ENCODE measurements at places on chromosomes 7 and 10. TPM values are rescaled to one million over a fixed set of nuclear protein-coding genes. Genes with fewer than 3 reads are reported as not detected.

- no peak for DNase-seq
Measured at GRCh38 chr7:136925556-136925955, 57.1 kb downstream of the CHRM2 start.

DNA sequence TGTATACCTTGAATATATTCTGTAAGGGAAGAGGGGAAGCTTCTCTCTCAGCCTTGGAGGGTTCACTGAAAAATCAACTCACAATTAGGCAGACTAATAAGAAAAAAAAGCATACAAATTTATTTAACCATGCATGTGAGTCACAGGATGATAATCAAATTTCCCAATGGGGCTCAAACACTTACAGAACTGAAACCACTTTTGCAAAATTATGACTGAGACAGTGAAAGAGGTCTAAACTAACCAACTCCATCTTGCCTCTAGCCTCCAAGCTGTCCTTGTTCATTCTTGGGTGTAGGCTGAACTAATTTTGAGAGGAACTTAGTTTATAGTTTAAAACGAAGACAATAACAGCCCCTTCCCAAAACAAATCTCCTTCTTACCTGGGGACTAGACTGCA is 618.3 kb upstream of the AUTS2 start:
- no peak for DNase-seq

DNA sequence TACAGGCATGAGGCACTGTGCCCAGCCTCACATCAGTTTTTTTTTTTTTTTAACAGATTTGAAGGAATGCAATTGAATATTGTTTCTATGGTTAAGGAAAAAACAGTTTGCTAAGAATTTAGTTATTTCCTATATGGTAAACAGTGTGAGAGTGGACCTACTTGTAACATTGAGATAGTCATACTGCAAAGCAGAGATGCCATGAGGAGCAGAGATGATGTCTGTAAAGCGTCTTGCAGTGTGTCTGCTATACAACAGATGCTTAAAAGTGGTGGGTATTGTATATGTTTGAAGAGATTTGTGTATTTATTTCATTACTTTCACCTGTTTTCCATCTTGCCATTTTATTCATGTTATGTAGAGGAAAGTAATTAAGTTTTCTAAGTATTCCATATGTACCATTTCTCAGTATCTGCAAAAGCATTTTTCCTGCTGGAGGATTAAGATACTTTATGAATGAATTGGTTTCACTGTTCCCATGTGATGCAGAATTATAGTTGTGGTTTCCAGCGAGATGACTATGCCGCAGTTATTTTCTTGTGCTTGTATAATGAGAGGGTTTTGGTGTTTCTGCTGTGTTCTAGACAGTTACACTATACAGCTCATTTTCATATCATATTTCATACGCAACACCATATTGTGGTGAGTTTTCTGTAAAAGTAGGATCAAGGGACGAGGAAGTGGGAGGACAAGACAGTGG is 26.6 kb downstream of the TET1 start:
- no peak for DNase-seq

DNA sequence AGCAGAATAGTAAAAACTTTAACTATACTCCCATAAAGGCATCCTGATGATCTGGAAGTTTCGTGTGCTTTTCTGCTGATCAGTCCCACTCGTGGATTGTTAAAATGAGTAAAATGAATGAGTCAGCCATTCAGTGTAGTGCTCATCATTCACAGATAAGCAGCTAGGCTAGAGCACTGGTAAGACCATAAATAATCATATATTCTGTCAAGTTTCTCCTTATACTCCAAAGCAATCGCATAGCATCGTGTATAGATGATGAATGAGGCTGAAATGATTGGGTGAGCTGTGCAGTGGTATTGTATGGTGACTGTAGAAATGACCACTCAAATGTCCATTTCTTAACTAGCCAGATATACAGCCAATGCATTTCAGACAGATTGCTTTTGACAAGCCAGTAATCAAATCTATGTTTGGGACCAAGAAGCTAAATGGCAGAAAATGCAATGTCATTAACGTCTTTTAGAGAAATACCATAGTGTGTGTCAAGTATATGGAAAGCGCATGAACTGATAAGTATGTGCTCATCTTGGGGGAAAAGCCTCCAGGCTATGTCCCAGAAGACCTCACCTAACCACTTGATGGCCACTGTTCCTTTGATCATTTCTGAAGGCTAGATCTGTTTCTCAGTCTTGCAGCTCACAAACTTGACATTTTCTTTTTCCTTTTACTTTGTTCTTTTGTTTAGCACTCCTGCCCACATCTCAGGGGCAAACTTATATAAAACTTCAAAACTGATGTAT is 227.2 kb upstream of the FAM3C start:
- no peak for DNase-seq

DNA sequence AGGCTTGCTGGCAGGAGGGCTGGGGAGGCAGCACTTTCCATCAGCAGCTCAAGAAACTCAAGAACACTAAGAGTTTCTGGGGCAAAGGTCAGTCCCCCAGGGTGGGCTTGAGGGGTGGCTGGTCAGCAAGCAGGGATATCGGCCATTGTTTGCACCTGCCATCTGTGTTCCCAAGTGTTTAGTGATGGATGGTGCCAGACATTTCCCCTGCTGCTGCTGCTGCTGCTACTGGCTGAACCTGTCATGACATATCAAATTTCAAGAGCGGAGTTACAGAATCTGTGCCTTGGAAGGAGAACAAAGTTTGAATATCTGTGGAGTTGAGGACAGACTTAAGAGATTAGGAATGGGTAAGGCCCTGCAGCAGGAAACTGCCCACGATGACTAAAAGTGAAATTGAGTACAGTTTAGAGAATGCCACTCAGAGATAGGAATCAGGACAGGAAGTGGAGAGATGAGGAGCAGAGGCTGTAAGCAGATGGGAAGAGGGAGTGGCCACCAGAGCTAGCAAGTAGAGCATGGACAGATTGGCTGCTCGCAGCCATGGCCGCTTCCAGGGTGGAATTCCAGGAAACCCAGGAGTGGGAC is 39.2 kb upstream of the PPP1R3C start:
- no peak for DNase-seq

KLLN gene
- total RNA-seq, result 1.1 TPM

DNA sequence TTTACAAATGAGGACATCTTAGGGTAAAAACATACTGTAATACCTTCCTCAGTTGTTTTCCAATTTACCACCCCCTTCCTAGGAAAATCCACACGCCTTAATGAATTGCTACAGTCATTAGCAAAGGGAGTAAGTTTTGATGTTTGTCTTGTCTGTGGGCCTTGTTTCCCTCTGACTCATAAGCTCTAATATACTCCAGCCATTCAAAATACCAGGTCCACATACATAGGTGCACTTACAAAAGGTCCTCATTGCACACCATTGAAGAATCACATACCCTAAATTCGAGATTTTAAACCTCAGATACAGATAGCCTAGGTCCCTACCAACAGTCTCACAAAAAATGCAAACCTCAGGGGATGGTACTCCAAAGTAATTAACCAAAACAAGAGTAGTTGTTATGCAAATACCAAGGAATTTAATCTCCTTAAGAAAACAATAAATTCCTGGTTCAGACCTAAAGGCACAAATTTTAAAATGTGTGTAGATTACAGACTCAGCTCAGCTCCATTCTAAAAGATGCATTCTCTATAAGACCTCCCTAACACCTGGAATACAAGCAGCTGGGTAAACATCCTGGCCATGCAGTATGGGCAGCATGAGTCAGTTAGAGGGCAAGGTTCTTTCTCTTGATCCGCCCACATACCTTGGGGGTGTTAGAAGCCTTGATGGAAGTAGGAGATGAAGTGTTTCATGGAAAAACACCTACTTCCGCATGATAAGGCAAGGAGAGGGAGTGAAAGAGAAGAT is 3.0 kb upstream of the LIPK start:
- DNase-seq, result no peak

DNA sequence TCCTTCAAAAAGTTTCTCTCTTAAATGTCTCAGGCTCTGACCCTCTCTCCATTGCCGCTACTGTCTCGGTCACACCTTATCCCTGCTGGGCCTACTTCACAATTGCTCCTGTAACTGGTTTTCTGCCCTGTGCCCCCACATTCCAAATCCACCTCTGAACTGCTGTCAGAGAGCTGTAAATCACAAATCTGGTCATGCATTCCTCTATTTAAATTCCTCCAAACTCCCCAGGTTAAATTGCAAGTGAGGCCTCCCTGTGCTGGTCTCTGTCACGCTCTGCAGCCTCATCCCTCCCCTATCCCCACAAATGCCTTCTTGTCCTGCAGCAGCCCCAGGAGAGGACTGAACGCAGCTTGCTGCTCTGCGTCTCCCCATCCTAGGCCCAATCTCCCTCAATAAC is 40.4 kb upstream of the CDCA7L start:
- DNase-seq, result no peak

DNA sequence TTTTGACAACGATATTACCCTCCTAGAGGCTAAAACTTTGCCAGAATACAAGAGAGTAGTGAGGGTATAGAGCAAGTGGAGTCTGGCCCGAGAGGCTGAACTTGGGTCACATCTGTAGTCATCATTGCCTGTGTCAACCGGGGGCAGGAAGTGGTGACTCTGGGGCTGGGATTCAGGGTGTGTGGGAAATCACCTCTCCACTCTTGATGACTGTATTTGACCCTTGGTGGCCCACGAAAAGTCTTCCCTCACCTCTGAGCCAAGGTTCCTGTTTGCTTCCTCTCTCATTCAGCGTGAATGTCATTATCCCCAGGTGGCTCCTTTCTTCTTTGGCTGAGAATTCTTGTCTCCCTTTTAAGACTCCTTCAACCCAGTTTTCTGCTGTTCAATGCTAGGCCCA is 240.4 kb downstream of the ABCA13 start:
- DNase-seq, result no peak

CPA2 gene
- 0.55 TPM for total RNA-seq

DNA sequence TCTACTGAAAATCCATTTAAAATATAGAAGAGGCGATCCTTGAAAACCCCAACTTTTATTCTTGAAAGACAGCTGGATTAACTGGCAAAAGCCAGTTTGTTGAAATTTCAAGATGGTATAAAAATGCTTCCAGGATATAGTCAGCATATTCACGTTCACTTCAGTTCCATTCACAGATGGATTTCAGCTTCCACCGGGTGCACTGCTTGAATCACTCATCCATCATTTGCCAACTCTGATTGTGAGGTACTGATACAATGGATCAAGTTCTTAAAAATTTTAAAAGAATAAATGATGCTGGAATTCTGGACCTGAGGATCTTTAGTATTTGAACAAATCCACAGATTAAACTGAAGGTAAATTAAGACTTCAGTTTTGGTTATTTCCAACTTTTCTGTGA is 2.4 kb downstream of the PURB start:
- no peak for DNase-seq

DNA sequence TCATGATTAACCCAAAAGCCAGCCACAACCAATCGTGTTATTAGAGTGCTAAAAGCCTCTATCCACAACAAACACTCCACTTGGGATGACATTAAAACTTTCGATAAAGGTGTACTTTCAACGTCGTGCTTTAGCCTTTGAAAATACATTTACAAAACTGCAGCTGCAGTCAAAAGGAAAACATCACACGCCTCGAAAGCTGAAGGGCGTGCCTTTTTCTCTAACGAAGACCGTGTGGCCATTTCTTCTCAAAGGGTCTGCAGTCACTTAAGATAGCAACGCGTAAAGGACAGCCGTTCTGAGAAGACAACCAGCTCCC is 1.1 kb downstream of the ARHGAP12 start:
- DNase-seq, result no peak

HYAL4 gene
- not detected for total RNA-seq

- no peak for DNase-seq
Measured at GRCh38 chr7:51324206-51324898, 7.7 kb upstream of the COBL start.

PTPRN2 gene
- 32.2 TPM for total RNA-seq

- DNase-seq, result no peak
Measured at GRCh38 chr7:80637911-80638765, at the start of gene CD36. Gene CD36, plus strand, starts transcription at chr7:80638642. Its CDS starts 8,099 bp downstream, at chr7:80646741.

DNA sequence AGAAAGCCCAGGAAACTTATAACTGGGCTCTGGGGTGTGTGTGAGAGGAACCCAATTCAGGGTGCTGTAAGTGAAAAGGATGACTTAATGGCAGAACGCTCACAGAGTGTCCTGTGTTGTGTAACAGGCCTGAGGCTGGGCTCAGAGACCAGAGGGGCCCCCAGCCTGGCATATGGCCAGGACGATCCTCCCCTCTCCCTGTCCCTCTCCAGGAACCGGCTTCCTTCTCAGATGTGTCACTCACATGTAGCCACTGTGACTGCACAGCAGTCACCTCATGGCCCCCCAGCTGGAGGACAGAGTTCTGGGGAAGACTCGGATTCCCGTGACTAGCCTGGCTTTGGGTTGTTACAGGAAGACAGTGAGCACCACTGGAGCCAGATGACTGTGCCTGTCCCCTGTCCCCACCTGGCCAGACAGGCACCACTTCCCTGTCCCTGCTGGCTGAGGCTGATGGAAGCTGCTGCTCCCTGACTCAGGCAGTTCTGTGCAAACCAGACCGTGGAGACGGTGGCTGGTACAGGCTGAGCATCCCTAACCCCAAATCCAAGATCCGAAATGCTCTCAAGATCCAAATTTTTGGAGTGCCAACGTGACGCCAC is 220.5 kb downstream of the MLLT10 start:
- no peak for DNase-seq

BET1 gene
- 18.8 TPM for total RNA-seq

- no peak for DNase-seq
Measured at GRCh38 chr10:42875798-42876341, 93.3 kb downstream of the BMS1 start.

- no peak for DNase-seq
Measured at GRCh38 chr7:47601881-47602249, 20.0 kb upstream of the TNS3 start.

- DNase-seq, result no peak
Measured at GRCh38 chr7:2643386-2644219, 11.8 kb downstream of the TTYH3 start.

DNA sequence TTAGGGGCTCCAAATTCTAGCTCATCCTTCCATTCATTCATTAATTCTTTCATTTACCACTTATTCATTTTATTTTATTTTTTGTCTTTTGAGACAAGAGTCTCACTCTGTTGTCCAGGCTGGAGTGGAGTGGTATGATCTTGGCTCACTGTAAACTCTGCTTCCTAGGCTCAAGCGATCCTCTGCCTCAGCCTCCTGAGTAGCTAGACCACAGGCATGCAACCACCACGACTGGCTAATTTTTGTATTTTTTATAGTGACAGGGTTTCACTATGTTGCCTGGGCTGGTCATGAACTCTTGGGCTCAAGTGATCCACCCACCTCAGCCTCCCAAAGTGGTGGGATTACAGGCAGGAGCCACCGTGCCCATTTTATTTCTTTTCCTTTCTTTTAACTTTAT is 31.6 kb downstream of the FGF8 start:
- DNase-seq, result no peak

CPN1 gene
- total RNA-seq, result not detected

DNA sequence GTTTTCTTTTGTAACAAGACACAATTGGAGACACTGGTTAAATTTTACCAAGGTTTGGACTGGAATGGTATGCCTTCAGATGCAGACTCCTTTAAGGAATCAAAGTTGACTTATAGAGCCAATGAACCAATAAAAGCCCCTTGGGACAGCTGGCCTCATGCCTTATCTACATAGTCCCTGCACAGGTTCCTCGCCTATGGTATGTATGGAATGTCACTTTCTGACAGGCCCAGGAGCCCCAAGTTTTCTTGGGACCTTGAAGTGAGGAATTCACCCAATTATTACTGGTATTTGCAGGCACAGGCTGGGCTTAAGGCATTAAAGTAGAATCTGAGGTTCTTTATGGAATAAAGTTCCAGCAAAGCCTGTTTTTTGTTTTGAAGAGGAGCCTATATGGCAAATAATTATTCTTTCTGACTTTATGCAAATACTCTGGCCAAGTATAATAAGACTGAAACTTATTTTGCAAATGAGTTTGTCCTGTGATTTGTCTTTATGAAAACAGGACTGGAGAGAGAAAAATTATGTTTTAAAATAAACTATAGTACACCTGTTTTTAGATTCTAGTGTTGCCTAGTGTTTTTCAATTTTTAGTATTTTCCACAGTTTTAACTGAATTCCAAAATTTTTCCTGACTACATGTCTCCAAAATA is 24.1 kb upstream of the DNMBP start:
- no peak for DNase-seq

RGS10 gene
- 9.5 TPM for total RNA-seq
